8988T (cell line): ENCODE measurements at places on chromosomes 6 and 20.

GRCh38 chr6:130216620-130217019 lies 6.1 kb downstream of the SAMD3 start:
- DNase-seq: no peak

GRCh38 chr6:21264288-21265033 lies 329.1 kb upstream of the SOX4 start:
- DNase-seq: no peak

- no peak for DNase-seq
Measured at GRCh38 chr6:25215881-25216280, 63.3 kb upstream of the CARMIL1 start.

DNA sequence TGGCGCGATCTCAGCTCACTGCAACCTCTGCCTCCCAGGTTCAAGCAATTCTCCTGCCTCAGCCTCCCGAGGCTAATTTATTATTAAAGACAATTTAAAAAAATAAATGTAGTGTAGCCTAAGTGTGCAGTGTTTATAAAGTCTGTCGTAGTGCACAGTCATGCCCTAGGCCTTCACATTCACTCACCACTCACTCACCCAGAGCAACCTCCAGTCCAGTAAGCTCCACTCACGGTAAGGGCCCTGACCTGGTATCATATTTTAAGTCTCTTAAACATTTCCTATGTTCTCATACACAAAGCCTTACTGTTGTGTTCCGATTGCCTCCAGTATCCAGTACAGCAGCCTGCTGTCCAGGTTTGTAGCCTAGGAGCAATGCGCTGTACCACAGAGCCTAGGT lies 168.2 kb upstream of the FOXQ1 start:
- no peak for DNase-seq

GRCh38 chr6:125212377-125212776 lies 58.8 kb downstream of the TPD52L1 start:
- no peak for DNase-seq
